ENCODE measurements at places on chromosomes 3 and 15.

- no peak for DNase-seq
Observed at GRCh38 chr3:142940472-142940871, 23.0 kb downstream of the PAQR9 start.

DNA sequence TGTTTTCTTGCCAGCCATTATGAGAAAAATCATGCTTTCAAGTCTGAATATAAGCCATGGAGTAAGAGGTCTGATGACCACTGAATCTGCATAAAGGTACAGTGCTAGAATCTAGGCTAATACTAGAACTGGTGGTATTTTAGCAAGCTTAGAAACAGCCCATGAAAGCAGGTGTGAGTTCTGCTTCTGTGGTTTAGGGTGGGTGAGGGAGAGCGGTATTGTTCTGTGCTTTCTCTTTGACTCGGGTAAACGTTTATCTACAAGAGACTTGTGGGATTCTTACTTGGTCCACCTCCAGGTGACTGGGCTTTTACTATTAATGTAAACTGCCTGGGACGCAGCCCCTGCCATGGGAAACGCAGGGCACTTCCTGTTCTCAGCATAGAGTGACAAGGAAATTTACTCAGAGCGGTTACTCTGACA, 55.2 kb downstream of the PGPEP1L start:
- DNase-seq: no peak

DNA sequence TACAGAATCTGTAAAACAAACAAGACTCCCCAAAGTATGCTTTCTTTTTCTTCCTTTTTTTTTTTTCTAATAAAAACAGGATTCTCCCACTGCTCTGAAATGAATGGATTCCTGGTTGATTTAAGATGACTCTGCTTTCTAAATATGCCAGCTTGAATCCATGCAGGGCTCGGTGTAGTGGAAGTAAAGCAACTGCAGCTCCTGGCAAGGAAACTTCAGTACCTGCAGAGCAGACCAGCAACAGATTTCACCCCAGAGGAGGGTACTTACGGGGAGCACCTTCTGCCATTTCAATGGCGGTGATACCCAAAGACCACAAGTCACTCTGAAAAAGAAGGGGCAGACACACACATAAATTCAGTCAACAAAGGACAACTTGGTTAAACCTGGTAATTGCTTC, 150.5 kb upstream of the SLC2A2 start:
- no peak for DNase-seq

DNA sequence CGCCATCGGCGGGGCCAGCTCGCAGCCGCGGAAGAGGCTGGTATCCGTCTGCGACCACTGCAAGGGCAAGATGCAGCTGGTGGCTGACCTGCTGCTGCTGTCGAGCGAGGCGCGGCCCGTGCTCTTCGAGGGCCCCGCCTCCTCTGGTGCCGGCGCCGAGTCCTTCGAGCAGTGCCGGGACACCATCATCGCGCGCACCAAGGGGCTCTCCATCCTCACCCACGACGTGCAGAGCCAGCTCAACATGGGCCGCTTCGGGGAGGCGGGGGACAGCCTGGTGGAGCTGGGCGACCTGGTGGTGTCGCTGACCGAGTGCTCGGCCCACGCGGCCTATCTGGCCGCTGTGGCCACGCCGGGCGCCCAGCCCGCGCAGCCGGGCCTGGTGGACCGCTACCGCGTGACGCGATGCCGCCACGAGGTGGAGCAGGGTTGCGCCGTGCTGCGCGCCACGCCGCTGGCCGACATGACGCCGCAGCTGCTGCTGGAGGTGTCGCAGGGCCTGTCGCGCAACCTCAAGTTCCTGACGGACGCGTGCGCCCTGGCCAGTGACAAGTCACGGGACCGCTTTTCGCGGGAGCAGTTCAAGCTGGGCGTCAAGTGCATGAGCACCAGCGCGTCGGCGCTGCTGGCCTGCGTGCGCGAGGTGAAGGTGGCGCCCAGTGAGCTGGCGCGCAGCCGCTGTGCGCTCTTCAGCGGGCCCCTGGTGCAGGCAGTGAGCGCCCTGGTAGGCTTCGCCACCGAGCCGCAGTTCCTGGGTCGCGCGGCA, 1.8 kb downstream of the TLNRD1 start:
- DNase-seq: no peak

DNA sequence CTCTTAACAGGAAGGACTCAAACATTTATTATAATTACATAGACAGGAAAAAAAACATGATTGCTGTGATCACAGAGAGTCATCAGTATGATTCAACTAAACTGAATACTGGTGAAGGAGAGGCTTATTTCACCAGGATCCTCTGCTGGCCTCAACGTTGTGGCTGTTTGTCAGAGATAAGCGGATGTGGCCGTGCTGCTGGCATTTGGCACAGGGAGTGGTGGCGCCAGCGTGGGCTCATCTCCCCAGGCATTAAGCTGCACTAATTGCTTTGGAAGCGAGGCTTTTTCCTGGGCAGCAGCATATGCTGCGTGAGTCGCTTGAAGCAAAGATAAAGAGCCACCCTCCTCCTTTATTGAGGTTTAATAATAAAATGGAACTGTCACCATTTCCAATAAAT, 306.7 kb downstream of the LRTM1 start:
- no peak for DNase-seq

DNA sequence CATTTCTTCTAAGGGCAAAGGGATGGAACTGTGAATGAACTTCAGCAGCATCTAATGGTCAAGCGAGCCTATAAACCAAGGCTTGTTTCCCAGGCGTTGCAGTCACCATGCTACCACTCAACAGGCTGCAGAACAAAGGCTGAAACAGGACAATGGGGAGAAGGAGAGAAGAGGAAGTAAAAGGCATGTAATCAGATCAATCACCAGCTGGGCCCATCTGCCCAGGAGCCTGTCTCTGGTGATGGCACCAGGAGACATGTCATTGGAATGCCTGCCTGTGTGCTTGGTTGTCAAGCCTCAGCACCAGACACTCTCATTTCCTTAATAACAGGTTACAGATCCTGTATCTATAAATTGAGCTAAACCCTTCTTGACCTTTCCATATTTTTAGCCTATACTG, 81.7 kb upstream of the UMPS start:
- no peak for DNase-seq

DNA sequence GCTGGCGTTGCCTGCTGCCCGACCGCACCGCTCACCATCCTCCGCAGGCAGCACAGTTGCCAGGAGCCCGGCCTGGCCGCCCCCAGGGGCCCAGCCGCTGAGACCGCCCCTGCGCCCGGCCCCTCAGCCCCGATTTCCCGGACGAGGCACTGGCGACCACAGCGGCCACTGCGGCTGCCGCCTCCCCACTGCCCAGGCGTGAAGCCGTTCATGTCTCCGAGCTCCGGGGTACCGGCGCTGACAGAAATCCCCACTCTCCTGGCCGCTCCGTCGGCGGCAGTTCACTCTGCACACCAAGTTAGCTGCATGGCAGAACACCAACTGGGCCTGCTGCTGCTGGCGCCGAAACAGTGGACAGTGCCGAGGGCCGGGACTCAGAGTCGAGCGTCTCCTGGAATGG, 8.5 kb downstream of the SELENOT start:
- no peak for DNase-seq

- DNase-seq: no peak
Observed at GRCh38 chr15:81548365-81549130, 174.5 kb upstream of the TMC3 start.
